ENCODE measurements at places on chromosomes 11 and 22.

DNA sequence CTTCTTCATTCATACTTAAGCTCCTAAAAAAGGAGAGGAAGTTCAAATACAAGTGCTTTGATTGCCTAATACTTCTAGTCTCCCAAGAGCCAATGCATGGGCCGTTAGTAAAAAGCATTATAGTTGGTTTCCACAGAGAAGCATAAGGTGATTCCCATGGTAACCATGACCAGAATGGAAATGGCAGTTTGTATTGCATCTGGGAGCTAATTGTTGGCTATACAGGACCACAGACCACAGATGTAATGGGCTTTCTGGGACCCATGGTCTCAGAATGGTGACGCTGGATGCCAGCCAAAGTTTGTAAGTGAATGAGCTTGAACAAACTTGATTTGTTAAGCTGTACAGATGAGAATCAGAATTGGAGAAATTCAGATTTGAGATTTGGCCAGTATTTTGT, 333.9 kb upstream of the C11orf87 start:
- DNase-seq: no peak

DNA sequence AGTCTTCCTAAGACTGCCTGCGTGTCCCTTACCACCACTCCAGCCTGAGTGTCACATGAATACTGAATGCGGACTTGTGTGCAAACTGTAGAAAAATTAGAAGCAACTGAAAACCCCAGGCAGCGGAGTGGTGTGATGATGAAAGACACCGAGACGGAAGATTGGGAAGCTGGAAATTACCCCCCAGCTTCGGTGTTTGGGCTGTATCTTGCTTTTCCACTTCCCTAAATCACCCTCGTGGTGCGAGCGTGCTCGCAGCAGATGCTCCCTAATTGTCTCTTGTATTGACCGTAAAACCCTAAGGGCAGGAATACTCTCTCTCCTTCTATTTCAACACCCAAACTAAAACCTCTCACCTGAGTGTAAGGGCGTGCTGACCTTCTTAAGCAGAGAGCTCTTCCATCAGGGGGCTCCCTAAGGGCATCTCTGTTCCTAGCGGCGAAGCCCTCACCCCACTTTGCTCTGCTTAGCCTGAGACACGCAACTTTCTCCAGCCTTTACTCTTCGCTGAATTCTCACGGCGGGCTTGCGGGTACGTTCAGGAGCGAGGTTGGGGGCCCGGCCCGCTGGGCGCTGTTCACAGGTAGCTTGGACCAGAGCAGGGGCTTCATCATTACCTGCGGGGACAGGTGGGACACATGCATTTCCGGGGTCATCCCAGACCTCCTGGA, 62.4 kb downstream of the CRYBB2 start:
- DNase-seq: no peak

- peak; percentile 47 for DNase-seq
Observed at GRCh38 chr11:63553759-63554158, 9.4 kb downstream of the PLAAT2 start.

DNA sequence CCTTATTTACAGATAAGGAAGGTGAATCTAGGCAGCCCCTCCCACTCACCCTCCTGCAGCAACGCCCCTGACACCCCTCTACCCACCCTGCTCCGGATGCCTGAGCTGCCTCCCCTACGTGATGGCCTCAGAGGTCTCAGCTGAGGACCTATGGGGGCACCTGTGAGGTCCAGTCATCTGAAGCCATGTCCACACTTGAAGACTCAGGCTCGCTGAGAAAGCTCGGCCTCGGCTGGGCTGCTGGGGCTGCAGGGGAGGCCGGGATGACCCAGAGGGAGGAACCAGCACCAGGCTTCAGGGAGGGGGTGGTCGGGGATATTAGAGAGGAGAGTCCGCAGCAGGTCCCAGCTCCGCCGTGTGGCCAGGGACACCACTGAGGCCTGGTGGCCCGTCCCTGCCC, 92.8 kb downstream of the BRD1 start:
- no peak for DNase-seq

DNA sequence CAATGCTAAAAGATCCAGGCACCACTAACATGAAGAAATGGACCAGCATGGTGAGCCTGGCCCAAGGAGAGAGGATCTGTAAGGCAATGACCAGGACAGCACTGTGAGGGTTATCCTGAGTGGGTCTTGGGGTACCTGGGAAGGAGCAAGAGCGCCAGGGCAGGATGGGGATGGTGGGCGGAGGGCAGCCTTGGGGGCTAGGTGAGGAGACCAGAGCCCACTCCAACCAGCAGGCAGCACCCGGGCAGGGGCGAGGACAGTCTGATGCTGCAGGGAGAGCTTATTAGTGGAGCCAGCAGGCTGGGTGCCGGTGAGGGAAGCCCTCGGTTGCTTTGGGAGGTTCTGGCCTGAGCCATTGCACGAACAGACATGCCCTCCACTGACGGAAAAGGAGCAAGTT, 10.7 kb upstream of the NAP1L4 start:
- no peak for DNase-seq

- no peak for DNase-seq
Observed at GRCh38 chr11:95337972-95338429, 107.0 kb upstream of the SESN3 start.

DNA sequence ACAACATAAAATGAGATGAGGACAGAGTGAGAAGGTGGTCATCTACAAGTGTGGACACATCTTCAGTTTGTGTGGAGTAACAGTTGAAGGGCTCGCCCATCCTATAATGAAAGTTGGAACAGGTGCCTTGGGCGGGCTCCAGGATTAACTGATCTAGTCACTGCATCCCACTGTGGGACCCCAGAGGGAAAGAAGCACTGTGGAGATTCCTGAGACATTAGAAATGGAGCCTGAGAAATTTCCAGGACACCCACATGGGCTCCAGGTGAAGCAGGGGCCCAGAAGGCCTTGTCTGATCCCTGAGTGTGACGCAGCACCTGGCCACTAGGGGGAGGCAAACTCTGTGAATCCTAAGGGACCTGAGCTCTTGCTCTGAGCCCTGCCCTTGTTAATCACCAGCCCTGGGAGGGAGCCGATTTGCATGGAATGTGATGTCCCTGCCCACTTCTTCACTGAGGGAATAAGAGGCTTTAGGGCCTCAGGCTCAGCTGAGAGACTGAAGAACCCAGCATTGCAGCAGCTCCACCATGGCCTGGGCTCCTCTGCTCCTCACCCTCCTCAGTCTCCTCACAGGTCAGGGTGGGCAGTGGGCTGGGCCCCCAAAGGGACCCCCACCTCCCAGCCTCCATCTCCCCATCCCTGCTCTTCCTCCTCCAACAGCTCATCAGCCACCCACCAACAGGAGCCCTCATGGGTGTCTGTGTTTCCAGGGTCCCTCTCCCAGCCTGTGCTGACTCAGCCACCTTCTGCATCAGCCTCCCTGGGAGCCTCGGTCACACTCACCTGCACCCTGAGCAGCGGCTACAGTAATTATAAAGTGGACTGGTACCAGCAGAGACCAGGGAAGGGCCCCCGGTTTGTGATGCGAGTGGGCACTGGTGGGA, 98.4 kb downstream of the VPREB1 start:
- peak; percentile 82 for DNase-seq

DNA sequence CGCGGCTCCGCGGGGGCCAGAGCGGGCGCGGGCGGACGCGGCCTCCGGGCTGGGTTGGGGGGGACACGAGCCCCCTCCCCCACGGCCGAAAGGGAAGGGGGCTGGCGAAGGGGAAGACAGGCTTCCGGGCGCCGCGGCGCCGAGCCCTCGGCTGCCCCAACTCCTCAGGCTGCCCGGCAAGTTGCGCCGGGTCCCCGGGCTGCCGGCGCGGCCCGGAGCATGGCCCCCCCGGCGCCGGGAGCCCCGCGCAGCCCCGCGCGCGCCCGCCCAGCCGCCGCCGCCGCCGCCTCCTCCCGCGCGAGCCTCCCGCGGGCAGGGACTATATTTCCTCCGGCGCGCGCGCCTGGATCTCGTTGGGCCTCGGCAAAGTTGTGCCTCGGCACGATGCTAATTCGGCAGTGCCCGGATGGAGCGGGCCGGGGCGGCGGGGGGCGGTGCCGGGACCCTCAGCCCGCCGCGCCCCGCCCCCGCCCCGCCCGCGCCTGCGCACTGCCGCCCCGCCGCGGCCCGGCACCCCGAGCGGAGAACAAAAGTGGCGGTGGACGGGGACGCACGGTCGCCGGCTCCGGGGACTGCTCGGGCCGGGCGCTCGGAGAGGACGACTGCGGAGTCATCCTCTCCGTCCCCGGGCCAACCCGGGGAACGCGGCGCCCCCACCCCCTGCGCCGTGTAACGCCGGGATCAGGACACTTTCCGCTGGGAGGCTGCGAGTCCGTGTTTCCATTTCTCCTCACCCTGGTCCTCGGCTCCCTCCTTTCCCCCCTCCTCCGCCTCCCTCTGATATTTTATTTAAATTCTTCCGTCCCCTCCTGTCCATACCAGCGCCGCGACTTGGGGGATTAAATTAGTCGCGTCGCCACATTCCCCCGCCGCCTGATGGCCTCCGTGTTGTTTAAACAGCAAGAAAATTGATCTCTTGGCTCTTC, at the start of gene PHF21B:
Gene PHF21B, minus strand, starts transcription at position 400 of the 926 bp plus-strand sequence. CDS start 456 bp downstream, outside the sequence.
- no peak for DNase-seq

- no peak for DNase-seq
Observed at GRCh38 chr11:47437746-47438418, 11.1 kb downstream of the RAPSN start.

DNA sequence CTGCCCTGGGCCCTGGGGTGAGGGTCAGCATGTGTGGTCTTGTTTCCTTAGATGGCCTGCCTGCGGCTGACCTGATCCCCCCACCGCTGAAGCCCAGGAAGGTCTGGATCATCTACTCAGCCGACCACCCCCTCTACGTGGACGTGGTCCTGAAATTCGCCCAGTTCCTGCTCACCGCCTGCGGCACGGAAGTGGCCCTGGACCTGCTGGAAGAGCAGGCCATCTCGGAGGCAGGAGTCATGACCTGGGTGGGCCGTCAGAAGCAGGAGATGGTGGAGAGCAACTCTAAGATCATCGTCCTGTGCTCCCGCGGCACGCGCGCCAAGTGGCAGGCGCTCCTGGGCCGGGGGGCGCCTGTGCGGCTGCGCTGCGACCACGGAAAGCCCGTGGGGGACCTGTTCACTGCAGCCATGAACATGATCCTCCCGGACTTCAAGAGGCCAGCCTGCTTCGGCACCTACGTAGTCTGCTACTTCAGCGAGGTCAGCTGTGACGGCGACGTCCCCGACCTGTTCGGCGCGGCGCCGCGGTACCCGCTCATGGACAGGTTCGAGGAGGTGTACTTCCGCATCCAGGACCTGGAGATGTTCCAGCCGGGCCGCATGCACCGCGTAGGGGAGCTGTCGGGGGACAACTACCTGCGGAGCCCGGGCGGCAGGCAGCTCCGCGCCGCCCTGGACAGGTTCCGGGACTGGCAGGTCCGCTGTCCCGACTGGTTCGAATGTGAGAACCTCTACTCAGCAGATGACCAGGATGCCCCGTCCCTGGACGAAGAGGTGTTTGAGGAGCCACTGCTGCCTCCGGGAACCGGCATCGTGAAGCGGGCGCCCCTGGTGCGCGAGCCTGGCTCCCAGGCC, 12.7 kb downstream of the TMEM121B start:
- DNase-seq: no peak

DNA sequence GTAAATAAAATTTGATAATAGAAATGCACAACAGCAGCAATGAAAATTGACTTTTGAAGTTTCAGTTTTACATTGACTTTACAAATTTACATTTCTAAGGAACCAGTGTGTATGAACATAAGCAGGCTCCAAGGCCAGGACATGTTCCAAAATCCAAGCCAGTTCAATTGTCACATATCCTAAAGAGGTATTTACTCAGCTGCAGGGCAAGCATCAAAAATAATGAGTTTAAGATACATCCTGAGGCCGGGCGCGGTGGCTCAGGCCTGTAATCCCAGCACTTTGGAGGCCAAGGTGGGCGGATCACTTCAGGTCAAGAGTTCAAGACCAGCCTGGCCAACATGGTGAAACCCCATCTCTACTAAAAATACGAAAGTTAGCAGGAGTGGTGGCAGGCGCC, 39.0 kb upstream of the AKIP1 start:
- no peak for DNase-seq

- DNase-seq: no peak
Observed at GRCh38 chr11:134391656-134392055, 20.4 kb downstream of the B3GAT1 start.

GRCh38 chr11:113553235-113553634, 78.0 kb upstream of the DRD2 start:
- DNase-seq: no peak

DNA sequence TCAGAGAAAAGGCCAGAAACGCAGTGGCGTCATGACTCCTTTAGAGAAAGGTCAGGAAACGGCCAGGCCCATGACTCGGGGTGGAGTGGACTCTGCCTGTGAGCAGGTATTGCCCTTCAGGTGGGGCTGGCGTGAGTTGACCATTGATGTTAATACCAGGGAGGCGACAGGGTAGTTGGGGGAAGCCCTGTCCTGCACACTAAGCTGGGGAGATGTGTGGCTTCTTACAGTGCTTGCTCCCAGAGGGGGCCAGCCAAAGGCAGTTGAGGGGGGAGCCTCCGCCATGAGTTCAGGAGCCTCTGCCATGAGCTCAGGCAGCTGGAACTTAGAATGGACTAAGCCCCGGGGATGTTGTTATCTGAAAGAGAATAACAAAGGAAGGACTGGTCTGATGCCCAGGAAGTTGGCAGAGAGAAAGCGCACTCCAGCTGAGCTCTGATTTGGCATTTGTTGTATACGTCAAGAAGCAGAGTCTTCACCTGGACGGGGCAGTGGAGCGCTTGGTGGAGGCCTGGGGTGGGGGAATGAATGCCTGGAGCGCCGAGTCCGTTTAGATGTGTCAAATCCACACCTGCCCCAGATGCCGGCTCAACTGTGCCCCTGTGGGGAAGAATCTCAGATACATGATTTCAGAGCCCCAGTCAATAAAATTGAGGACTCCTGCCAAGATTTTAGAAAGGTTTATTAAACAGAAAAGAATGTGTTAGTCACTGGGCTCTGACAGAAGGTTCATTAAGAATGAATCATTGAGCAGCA, 222.5 kb downstream of the TBC1D22A start:
- no peak for DNase-seq

GRCh38 chr11:100920593-100920992, 209.0 kb downstream of the PGR start:
- no peak for DNase-seq

- no peak for DNase-seq
Observed at GRCh38 chr11:12403122-12403996, 26.0 kb downstream of the PARVA start.

- peak; percentile 64 for DNase-seq
Observed at GRCh38 chr22:31347251-31348008, 1.3 kb upstream of the PATZ1 start.

DNA sequence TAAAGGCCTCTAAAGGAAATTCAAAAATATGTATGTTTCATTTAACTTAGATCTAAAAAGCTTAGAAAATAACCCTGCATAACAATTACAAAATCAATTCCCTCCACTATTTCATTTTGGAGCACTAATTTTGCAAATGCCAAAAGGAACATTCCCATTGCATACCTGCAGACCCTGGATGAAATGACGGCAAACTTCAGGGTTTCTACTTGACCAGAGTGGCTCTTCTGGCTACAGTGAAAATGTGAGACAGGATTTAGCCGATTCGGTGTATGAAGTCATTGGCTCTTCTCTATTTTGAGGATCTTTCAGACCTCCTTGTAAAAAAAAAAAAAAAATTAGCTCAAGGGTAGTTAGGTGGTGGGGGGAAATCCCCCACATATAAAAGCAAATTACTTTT, 44.1 kb downstream of the PAX6 start:
- no peak for DNase-seq

GRCh38 chr11:116510166-116510565, 262.6 kb downstream of the BUD13 start:
- DNase-seq: no peak

Data from activated naive CD4-positive, alpha-beta T cell treated with anti-CD3 and anti-CD28 coated beads, Interleukin-2, amount 50 U/mL, for 72 hours (primary cell).